ENCODE measurements at places on chromosomes 11 and 22.

DNA sequence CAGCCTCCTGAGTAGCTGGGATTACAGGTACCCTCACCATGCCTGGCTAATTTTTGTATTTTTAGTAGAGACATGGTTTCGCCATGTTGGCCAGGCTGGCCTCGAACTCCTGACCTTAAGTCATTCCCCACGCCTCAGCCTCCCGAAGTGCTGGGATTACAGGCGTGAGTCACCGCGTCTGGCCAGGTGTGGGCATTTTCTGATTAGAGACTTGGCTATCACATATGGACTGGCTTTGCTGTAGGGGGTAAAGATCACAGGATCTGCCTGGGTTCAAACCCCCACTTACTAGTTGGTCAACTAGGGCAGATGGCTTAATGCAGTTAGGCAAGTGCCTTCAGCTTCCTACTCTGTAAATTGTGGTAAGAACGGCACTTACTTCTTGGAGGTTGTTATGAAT lies 6.5 kb downstream of the CD248 start:
- DNase-seq, result no peak

GRCh38 chr11:115425250-115425649 lies 79.0 kb downstream of the CADM1 start:
- no peak for DNase-seq

DNA sequence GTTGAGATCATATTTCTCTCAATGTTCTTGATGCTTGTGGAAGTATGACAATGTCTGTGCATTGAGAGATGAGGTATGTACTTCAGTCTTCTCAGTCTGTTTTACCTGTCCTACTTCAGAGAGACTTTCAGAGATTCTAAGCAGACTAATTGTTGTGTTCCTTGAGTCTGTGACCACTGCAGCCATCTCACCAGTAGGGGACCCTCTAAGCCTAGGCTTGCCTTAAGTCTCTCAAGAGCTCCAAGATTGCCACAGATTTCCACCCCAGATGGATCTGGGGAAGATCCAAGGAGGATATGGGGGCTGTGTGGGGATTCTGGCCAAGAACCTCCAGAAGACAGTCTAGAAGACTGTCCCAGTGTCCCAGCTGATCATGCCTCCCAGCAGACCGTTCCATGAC lies 179.9 kb upstream of the PLET1 start:
- no peak for DNase-seq

DNA sequence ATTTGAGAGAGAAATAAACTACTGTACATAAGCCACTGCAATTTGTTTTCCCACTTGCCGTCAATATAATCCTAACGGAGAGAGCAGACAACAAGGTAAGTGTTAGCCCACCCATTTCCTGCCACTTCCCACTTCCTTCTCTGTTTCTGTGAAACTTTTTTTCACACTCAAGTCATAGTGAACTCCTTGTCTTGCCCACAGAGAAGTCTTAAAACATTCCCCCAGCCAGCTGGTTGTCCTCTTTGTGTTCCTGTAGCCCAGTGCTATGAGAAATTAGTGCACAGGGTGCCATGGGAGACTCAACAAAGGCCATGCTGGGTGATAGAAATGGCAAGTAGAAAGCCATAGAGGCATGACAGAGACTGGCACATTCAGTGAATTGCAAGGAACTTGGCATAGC lies 208.6 kb downstream of the BLID start:
- DNase-seq, result no peak

DNA sequence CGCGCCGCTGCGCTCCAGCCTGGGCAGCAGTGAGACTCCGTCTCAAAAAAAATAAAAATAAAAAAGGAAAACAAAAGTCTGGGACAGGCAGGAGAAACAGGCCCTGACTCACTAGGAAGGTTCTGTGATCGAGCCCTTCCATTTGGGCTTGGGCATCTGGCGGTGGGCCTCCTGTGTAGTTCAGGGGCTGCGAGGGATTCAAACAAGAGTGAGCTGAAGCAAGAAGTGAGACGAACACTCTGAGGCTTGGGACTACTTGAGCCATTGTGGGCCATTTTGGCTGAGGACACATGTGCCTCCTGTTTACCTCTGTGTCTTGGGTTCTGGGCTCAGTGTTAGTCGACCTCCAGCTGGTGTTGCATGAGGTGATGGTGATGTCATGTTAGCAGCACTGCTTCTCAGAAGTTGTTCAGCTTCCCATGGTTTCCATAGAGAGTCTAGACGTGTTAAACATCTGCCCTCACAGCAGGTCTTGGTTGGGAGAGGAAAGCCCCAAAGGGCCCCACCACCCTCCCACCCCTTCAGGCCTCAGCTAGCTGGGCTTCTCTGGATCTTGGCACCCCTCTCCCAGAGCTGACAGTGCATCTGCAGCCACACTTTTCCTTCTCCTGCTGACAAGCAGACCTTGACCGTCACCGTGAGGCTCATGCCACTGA lies 57.8 kb downstream of the MED15 start:
- no peak for DNase-seq

- DNase-seq, result no peak
Observed at GRCh38 chr11:35750981-35751663, 88.5 kb downstream of the TRIM44 start.

DNA sequence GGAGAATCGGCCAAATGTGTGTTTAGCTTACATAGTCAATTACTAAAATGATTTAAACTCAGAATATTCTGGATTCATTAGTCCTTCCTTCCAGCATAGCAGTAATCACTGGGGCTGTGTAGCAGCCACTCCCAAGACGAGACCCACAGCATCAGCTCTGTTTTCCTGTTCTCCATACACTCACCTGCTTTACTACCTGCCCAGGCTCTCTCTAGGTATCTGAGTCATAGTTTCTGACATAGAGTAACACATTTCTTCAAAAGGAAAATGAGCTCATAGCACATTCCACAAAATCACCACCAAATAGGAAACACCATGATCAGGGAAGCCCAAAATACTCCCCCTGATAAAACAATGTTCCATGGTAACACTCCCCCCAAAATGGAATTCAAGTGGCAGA lies 22.9 kb downstream of the MORC2 start:
- no peak for DNase-seq

- no peak for DNase-seq
Observed at GRCh38 chr22:27729246-27729645, 72.3 kb downstream of the MN1 start.

DNA sequence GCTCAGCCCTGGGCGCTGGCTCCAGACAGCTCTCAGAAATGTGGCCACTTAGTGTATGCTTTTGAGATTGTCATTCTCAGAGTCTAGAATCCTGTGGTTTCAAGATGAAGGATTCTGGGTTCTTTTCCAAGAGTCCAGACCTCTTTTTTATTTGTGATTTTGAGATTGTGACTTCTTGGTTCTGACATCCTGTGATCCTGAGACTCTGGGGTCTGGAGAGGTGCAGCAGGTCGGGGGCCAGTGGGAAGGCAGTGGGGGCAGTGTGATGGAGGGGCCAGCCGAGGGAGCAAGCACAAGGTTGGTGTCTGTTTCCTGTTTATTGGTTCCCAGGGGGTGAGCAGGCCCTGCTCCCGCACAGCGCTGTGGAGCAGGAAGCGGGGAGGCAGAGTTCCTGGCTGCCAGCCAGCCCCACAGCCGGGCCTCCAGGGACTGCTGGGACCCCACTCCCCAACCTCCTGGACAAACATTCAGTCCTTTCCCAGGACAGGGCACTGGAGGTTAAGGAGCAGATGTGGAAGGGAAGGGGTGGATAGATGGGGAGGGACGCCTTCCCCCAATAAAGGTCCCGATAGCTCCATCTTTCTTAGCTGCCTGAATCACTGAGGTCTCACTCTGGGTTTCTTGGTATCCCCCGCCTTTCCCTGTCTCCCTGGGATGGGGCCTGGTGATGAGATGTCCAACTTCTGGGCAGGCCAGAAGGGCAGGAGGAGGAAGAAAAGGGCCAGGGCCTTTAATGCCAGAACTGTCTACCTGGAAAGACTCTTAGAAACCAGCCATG lies 13.7 kb downstream of the ARHGEF17 start:
- DNase-seq, result no peak

DNA sequence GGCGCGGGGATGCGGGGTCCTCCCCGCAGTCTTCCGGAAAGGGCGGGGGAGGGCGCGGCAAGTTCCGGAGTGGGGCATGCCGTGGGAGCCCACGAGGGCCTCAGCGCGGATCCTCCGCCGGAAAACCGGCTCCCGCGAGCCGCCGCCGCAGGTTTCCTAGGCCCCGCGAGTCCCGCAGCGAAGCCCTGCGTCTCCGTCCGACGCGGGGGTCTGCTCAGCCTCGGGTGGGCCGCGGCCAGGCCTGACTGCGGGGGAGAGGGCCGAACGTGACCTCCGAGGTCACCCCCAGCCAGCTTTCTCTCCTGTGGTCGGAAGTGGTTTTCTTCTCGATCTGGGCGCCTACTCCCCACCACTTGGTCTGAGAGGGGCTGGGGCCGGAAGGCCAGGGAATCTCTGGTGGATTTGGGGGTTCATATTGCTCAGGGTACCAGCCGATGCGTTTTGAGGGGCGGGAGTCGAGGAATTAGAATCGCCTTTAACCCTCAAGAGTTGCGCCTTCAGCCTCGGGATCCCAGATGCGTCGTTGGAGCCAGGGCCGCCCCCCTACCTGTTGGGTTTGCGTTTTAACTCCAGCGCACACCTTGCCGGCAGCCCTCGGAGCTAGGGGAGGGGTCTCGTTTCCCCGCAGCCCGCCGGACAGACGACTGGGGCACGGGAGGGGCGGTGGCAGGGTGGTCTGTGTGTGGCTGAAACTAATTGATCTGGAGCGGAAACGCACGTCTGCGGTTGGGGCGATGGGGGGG lies 3.6 kb upstream of the CCND1 start:
- DNase-seq, result no peak

DNA sequence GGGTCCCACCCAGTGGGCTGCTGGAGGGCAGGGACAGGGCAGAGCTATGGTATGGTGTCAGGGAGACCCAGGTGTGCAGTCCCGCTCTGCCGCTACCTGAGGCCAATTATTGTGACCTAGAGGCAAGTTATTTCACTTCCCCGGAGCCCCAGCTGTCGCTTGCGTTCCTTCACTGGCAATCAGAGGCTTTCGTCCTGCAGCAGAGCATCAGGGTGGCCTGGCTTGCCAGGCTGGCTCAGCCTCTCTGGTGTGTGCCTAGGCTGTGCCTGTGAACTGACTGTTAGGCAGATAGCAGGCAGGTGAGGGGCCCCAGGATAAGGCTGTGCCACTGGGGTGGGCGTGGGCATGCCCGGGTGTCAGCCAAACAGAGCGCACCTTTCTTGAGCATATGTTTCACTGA lies 31.4 kb downstream of the GLB1L2 start:
- no peak for DNase-seq

DNA sequence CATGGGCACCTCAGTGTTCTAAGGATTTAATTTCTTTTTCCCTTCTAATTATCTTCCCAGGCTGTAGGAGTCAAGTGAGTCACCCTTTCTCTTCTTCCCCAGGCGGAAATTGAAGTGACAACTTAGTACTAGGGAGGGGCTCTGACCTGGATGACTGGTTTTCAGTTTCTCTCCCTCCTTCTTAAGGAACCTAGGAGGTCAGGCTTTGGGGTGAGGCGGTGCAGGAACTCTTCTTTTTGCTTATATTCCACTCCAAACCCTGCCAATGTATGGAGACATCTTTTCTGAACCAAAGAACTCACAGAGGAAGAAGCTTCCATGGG lies 12.6 kb downstream of the ZDHHC5 start:
- DNase-seq, result no peak

- DNase-seq, result no peak
Observed at GRCh38 chr11:113504071-113504470, 28.9 kb upstream of the DRD2 start.

- DNase-seq, result no peak
Observed at GRCh38 chr11:119643876-119644225, 85.1 kb downstream of the NECTIN1 start.

- no peak for DNase-seq
Observed at GRCh38 chr11:45022294-45023064, 71.8 kb upstream of the TP53I11 start.

GRCh38 chr11:76209973-76210930 lies 4.0 kb upstream of the WNT11 start:
- DNase-seq, result no peak

- DNase-seq, result no peak
Observed at GRCh38 chr11:129943036-129943435, 47.7 kb upstream of the NFRKB start.

DNA sequence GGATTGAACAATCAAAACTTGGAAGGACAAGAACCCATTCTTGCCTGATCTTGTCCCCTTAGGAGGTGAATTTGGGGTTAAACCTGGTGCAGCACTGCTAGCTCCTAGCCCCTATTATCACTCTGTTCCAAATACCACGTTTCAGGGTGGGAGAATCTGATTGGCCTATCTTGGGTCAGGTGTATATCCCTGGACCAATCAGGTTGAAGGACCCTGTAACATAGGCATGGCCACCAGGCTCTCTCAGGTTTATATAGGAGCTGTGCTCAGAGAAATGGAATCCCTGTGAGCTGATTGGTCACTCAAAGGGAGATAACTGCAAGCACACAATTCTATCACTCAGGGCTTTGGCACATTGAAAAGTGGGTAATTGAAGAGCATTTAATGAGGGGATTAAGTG lies 26.6 kb upstream of the AMPD3 start:
- no peak for DNase-seq

DNA sequence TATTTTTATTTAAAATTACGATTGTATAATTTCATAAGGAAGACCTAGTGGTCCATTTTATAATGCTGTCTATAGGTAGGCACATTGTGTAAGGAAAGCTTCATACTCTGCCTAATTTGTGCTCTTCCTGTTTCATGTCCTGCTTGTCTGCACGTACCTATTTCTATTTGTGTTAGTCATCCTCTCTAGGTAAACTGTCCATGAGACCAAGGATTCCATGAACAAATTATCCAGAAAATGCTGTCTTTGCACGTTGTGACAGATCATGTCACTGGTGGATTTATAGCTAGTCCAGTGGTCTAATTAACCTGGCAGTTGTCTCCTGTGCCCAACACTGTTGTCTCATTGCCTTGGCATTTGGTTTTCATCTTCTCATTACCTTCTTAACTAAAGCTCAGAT lies 44.7 kb downstream of the DNAJC24 start:
- no peak for DNase-seq

GRCh38 chr11:17138562-17138961 lies 61.1 kb upstream of the RPS13 start:
- no peak for DNase-seq
